ENCODE measurements at places on chromosomes 5 and 9.

- no peak for DNase-seq
These were observed 163.0 kb downstream of the SPOCK1 start for GRCh38 chr5:137336161-137336560.

GRCh38 chr5:59763541-59763940, 130.0 kb downstream of the PDE4D start:
- no peak for DNase-seq

GRCh38 chr9:135416664-135417290, 62.8 kb upstream of the PPP1R26 start:
- DNase-seq: no peak

- no peak for DNase-seq
These were observed 6.5 kb upstream of the INSL6 start for GRCh38 chr9:5191985-5192384.

DNA sequence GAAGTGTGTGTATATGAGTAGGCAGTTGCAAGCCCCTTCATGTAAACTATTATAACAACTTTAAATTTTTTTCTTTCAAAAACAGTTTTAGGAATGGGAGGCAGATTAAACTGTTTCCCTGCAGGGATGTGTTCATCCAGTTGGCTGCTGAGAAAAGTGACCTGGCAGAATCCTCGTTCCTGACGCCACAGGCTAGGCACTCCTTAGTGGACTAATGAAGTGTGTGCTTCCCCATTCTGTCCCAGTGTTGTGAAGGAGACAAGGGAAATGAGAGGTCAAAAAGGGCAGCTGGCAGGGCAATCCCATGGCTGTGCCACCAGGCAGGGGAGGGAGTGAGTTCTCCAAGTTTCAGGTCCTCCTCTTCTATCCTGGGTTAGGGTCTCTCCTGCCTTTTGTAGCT, 59.8 kb downstream of the FOXD1 start:
- no peak for DNase-seq

- DNase-seq: no peak
These were observed 55.4 kb downstream of the ACER2 start for GRCh38 chr9:19464061-19464763.

- DNase-seq: no peak
These were observed 19.4 kb upstream of the SH3TC2 start for GRCh38 chr5:149082271-149082670.

- no peak for DNase-seq
These were observed 8.2 kb upstream of the ELL2 start for GRCh38 chr5:95969651-95970358.

DNA sequence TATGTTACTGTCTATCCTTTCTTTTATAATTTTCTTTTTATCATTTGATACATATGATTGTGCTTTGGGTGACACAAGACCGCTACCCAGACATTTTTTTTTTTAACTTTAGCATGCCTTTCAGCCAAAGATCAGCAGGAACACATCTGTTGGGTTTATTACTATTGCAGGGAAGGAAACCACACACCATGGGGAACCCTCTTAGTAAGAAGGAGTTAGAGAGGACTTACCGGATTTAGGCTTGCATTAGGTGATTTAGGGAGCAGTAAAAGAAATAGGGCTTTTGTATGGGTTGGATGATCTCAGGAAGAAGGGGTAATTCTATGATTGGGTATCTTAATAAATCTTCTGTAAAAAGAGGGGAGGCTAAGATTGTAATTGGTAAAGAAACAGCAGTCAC, 138.2 kb downstream of the SNX18 start:
- no peak for DNase-seq

- DNase-seq: no peak
These were observed 152.7 kb downstream of the ATP10B start for GRCh38 chr5:160699301-160699700.

GRCh38 chr5:146208916-146209522, 5.6 kb downstream of the RBM27 start:
- DNase-seq: no peak

DNA sequence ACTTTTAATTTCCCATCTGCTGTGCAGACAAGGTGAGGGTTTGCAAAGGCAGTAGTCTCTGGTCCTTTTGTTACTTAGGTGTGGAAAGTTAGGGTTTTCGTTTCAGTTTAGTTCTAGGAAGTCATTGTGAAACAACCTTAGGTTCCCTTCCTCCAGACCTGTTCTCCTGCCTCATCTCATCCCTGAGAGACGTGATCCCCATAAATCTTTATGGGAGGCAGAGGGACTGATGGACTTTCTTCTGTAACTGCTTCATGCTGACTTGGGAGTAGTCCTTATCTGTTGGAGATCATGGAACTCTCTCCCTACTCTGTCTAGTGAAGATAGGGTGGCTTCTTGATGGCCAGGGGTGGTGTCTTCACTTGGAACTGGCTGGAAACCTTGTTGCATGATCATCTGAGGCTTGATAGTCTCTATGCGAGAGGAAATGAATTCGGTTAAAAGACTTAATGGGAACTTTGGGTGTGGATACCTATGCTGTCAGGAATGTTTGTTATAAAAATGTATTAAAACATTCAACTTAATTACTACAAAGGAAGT, 7.2 kb upstream of the GM2A start:
- no peak for DNase-seq

- DNase-seq: no peak
These were observed 2.8 kb downstream of the LCN6 start for GRCh38 chr9:136745389-136746154.

DNA sequence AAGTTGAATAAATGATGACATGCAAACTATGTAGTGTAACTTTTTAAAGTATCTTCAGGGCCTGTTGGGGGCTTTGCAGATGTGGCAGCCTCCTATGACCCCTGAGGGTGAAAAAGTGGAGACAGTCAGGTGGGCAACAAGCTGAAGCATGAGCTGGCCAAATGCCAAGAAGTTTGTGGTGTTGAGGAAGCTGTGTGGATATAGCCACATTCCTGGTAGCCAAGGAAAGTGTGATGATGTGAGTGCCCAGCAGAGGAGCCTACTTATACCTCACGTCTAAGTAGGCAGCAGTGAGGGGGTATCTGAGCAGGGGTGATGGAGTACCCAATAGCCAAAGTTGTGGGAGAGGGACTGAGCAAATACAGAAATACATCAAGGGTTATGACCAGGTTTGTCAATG, 621.2 kb upstream of the CDH6 start:
- DNase-seq: no peak

DNA sequence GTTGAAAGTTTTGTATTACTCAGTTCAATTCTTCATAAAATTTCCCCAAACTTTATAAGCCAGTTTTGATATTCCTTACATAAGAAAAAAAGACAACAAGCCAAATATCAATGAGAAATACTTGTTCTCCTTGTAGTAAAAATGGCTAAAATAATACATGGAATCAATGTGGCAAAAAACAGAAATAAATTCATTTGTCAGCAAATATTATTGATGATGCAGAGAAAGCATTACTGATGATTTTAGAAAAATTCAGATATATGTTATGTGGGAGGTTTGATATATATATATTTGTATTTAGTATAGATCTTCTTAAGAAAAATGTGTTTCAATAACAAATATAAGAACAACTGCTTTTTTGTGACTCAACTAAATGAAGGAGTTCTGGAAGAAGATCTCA, 127.0 kb upstream of the PUM3 start:
- DNase-seq: no peak

DNA sequence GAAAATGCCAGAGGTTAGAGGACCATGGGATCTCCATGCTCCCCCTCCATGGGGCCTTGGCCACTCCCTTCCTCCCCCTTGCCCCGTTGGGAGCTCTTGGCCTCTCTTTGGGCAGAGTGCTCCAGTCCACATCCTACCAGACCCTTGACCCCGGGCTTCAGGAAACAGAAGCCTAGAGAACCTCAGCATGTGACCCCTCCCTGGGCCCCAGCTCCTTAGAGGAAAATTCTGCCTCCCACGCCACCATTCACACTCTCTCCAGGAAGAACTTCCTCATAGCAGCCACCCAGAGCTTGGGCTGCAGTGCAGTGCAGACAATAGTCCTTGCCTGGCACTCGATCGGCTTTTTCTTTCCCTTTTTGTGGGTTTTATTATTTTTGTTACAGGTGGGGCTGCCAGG, 6.0 kb downstream of the LHX6 start:
- no peak for DNase-seq

- no peak for DNase-seq
These were observed 120.1 kb upstream of the MTAP start for GRCh38 chr9:21682381-21682780.
